ENCODE measurements at places on chromosomes 3 and 15.

DNA sequence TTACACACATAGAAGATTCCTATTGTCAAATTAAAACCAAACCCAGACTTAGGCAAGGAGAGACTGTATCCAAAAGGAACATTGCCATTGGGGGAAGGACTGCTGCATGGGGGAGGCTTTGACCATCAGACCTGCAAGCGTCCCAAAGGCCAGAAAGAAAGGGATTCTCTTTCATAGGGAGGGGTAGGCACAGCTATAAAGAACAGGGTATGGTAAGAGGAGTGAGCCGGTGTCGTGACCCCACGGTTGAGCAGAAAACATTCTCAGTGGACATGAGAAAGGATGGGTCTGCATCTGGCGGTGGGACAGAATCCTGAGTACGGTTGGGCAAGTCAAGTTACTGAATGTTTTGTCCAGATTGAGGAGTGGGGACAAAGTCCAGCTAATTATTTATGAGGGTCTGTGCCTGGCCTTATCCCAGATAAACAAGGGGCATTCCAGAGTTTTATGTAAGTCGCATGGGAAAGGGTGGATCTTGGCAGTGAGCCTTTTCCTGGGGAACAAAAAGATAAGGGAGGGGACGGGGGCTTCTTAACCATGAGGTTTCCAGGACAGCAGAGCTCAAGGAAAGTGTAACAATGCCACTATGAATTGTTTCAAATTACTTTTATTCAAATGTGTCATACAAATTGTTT, 357.8 kb downstream of the OCA2 start:
- no peak for DNase-seq

DNA sequence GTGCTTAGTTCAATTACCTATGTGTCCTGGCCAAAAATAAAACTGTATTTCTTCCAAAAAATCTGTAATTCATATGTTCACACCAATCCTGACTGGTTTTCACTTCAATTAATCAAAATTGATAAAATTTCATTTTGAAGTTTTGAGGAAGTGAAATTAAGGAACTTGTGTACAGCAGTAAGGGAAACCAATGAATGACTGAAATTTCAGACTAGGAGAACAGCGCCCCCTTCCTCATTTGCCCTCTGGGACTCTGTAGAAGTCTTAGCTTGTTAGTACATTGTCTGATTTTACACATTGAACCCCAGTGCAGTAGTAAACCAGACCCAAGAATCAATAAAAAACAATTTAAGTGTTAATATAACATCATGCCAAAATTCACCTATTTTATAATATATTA, 495.3 kb upstream of the AGTR1 start:
- DNase-seq = no peak

DNA sequence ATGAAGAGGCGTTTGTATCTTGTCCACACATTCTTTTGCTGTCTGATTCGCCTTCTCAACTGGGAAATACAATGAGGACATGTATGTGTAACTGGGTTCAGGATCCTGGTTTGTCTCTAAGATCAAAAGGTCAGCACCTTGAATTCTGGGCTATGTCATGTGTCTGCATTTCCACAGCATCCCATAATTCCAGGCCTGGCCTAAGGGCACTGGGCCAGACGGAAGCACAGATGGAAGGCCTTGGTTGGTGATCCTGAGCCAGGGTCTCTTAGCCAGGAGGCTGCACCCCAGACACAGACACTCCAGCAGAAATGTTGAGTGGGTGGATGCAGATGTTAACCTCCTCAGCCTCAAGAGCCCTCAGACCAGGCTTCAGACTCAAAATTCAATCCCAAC, 23.7 kb upstream of the HERC1 start:
- DNase-seq = no peak

- DNase-seq = no peak
Observed at GRCh38 chr15:64732156-64732860, 43.1 kb downstream of the RBPMS2 start.

- no peak for DNase-seq
Observed at GRCh38 chr3:50572801-50573371, 3.6 kb downstream of the HEMK1 start.

DNA sequence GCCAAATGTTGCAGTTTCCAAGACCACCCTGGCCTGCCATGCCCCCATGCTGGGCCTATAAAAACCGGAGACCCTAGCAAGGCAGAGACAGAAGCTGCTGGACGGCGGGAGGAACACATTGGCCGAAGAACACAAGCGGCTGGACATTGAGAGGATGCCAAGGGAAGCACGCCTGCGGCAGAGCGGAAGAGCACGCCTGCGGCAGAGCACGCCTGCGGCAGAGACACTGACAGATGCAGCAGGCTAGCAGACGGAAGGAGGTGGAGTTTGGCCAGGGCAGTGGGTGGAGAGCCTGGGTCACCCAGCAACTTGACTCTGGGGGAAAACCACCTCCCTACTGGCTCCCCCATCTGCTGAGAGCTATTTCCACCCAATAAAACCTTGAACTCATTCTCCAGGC, 322.3 kb upstream of the TBL1XR1 start:
- no peak for DNase-seq
